ENCODE measurements at places on chromosomes 2 and 18. TPM values are rescaled to one million over a fixed set of nuclear protein-coding genes. Genes with fewer than 3 reads are reported as not detected.

Gene CRYGD
- not detected for total RNA-seq

Gene CRACDL
- total RNA-seq = 0.84 TPM

Gene SAG
- total RNA-seq = 0.05 TPM

Gene PRSS56
- not detected for total RNA-seq

Gene INHBB
- not detected for total RNA-seq

Gene NOL4
- total RNA-seq = not detected

Gene OST4
- total RNA-seq = 252 TPM

Gene MYO7B
- total RNA-seq = 0.33 TPM

DNA sequence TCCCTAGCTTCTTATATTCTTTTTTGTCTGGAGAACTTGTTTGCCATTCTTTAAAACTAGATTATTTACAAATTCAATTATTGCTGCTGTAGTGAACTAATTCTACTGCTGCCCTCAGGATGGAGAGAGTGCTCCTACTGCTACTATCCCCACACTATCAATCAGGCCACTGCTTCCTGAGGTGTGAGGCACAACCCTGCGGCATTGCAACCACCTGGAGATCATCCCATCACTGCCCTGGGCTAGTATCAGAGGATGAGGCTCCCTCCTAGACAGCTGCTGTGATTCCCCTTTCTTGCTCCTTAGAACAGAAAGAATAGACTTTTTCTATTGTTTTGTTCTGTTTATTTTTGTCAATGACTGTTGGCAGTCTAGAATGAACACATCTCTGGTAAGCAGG, 146.6 kb downstream of the CDH19 start:
- no peak for DNase-seq

DNA sequence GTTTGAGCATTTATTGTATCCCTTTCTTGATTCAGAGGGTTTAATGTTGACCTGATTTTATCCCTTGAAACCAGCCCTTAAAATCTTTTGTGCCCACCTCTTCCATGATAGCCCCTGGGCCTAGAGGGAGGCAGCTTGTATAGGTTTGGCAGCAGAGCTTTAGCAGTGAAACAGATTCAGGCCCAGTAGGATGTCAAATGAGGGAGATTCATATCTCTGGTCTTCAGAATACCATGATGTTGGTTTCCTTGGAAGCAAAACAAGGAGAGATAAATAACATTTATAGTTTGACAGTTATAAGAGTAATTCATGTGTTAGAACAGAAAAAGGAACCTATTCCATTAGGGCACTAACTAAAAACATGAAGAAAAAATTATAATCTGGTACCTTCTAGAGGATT, 649.2 kb downstream of the METTL4 start:
- no peak for DNase-seq

GRCh38 chr2:60149176-60149575, 404.3 kb downstream of the BCL11A start:
- DNase-seq = no peak

DNA sequence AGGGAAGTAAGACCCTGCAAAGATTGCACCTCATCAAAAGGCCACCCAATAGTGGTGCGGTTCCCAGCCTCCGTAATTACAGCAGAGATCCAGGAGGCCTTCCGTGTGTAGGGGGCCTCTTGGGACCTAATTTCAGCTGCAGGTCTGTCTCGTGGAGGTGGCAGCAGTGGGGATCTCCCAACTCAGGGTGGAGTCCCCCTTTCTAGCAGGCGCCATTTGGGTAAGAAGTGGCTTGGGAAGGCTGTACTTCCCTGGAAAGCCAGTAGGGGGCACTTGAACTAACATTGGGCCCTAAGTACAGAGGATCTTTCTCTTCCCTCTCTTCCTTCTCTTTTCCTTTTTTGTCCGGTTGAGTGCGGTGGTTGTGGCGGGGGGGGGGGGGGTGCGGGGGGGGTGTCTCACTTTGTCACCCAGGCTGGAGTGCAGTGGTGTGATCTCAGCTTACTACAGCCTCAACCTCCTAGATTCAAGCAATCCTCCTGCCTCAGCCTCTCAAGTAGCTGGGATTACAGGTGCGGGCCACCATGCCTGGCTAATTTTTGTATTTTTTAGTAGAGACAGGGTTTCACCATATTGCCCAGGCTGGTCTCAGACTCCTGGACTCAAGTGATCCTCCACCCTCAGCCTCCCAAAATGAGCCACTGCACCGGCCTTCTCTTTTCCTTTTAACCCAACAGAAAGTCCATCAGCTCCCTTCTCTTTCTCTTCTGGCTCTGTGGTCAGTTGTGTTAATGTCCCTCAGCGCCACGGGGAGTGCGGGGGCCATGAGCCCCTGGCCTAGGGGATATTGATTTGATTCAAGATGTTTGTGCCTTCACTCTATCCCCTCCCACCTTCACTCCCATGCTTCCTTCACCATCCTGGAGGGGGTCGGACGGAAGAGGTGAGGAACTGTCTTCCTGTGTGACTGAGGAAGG, 32.0 kb downstream of the CENPO start:
- DNase-seq = no peak

DNA sequence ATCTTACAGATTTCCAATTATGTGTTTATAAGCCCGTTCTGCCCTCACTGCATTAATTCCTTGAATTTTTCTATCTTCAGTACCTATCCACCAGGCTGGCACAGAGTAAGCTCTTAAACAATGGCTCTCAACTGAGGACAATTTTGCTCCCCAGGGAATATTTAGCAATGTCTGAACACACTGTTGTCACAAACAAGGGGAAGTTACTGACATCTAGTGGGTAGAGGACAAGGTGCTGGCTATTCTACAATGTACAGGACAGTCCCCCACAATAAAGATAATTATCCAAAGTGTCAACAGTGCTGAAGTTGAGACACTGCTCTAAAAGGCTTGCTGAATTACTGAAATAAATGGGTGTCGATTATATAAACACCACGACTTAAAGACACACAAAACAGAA, 5.0 kb downstream of the NDUFS1 start:
- DNase-seq = no peak

GRCh38 chr18:22466608-22467395, 49.1 kb upstream of the CTAGE1 start:
- DNase-seq = no peak

DNA sequence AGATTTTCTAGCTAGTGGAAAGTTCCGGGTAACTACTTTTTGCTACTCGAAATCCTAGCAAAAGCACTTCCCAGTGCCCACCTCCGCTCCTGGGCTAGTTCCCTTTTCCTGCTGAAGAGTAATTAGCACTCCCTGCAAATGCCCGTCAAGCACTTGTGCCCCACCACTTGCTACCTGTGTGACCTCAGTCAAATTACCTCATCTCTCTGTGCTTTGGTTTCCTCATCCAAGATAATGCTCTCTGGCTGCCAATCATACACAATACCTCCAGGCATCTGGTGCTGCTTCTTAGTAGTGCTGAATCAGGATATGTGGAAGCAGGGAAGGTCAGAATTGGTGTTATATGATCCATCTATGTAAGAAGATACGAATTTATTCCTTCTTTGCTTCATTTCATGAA, 102.1 kb upstream of the CDCA7 start:
- no peak for DNase-seq

DNA sequence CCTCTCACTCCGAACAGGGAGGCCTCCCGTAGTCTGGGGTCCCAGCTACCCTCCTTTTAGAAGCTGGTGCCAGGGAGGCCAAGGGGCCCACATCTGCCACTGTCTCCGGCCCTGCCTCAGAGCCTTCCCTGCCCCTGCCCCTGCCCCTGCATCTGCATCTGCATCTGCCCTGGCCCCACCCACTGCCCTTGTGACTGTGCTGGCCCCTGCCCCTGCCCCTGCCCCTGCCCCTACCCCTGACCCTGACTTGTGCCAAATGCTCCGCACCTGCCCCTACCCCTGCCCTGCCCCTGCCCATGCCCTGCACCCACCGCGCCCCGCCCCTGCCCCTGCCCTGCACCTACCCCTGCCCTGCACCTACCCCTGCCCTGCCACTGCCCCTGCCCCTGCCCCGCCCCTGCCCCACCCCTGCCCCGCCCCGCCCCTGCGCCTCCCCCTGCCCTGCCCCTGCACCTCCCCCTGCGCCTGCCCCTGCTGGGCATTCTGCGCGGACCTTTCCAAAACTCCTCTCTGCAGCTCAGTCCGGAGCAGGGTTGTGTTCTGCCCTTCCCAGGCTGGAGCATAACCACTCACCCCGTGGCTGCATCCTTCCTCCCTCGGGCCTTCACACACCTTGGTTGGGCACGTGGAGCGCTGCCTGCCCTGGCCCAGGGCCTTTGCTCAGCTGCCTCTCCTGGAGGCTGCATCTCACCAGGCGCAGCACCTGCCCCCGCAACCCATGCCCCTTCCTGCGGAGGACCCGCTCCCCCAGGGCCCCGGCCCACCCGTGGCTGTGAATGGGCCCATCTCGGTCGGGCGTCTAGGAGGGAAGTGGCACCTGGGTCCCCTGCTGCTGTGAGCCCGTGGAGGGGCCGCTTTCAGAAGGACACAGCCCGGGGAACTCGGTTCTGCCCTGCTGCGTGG, 5.4 kb downstream of the SNTG2 start:
- DNase-seq = no peak

All from CD8-positive, alpha-beta T cell (primary cell).